ENCODE measurements at places on chromosomes 2 and 18.

DNA sequence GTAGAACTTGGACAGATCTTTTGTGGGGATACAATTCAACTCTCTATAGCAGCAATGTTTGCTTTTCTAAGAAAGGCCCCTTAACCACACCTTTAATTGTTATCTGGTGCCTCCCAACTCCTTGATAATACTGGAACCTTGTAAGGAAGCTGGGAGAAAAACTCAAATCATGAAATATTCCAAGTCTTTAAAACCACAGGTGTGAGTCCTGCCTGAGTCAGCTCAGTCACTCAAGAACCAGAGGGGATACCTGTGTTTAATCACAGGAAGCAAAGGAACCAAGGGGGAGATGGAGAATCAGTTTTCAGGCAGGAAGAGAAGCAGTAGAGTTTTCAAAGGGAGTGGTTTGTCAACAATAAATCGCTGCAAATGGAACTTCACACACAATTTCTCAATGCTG is 159.9 kb downstream of the LAMA3 start:
- DNase-seq = no peak

DNA sequence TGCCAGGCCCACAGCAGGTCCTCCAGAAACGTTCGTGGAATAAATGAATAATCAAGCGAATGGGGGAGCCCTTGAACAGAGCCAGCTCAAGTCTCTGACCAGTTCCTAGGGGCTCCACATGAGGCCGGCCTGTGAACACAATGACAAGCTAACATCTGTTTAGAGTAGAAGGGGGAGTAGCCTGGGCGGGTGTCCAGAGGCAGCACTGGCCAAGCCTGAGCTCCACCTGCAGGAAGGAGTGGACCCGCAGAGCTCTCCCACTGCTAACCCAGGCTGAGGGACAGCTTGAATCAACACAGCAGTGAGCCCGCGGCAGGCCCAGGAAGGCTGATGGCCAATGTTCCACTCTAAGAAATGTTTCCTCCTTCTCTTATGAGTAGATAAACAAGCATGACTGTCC is 234.8 kb upstream of the RAB6C start:
- DNase-seq = peak; percentile 11

DNA sequence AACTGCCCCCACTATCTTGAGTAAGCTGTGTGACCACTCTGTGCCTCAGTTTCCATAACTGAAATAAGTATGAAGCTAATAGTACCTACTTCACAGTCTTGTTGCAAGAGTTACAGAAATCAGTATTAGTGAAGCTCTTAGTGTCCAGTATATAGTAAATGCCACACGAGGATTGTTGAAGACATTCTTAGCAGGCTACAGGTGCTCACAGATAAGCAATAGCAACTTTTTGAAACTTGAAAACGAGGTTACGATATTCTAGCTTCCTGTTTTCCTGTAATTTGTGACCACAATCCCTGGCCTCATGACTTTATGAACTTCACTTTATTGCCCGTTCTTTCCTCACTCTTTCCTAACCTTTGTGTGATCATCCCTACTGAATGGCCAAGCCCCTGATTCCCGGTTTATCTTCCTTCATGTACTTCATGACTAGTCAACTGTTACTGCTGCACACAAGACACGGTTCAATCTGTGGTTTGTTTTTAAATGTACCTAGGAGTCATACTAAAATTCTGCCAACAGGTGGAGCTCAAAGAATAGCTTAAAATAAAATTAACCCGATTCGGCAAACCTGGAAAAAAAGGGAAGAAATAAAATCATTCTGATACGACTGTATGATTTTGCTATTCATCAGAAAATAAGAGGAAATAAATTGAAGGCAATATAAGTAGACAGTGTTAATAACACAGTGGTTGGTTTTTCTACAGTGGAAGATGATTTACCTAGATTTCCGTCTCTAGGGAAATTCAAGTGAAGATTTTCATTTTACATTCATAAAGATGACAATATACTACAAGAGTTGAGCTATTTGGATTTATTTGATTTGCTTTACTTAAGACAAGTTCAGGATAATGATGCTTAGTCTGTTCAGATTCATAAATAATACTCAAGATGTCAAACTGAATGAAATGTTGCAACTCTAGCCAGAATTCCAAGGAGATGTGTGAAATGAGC is 38.1 kb upstream of the STAT1 start:
- no peak for DNase-seq

GRCh38 chr2:26764906-26765305 is 822 bp downstream of the SLC35F6 start:
- no peak for DNase-seq

DNA sequence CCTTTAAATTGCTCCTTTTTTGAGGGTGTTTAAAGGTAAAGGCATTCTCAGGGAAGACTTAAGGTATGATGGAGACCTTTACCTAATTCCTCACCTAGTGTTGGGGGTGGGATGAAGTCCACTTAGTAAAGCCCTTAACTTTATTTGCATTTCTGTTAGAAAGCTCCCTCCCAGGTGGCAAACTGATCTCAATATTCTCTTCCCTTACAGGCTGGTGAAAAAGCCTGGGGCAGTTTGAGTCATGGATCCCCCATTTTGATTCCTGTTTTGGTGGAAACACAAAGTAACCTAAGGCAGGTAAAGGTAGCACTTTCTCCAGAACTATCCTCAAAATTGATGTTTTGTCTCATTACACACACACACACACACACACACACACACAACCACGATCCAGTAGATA is 33.8 kb upstream of the HNRNPA3 start:
- no peak for DNase-seq

GRCh38 chr2:24482251-24482971 is 8.6 kb upstream of the NCOA1 start:
- DNase-seq = no peak

DNA sequence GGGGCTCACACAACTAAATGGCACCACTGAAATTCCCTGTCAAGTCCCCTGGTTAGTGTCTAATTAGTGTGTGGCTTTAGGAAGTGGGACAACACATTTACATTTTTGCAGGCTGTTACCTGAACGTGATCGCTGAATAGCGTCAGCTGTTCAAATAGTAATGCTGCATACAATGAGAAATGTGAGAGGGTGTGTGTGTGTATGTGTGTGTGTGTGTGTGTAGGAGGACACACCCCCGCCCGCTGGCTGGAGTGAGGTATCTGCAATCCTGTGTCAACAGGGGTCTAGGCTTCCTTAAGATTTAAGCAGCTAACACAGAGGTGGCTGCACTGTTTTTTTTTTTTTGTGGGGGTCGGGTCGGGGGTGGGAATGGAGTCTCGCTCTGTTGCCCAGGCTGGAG is 4.8 kb upstream of the LYPD6B start:
- peak; percentile 51 for DNase-seq

GRCh38 chr2:95382192-95382591 is 20.3 kb upstream of the FAHD2A start:
- DNase-seq = no peak

GRCh38 chr2:121336528-121337294 is 51.7 kb upstream of the TFCP2L1 start:
- DNase-seq = no peak

DNA sequence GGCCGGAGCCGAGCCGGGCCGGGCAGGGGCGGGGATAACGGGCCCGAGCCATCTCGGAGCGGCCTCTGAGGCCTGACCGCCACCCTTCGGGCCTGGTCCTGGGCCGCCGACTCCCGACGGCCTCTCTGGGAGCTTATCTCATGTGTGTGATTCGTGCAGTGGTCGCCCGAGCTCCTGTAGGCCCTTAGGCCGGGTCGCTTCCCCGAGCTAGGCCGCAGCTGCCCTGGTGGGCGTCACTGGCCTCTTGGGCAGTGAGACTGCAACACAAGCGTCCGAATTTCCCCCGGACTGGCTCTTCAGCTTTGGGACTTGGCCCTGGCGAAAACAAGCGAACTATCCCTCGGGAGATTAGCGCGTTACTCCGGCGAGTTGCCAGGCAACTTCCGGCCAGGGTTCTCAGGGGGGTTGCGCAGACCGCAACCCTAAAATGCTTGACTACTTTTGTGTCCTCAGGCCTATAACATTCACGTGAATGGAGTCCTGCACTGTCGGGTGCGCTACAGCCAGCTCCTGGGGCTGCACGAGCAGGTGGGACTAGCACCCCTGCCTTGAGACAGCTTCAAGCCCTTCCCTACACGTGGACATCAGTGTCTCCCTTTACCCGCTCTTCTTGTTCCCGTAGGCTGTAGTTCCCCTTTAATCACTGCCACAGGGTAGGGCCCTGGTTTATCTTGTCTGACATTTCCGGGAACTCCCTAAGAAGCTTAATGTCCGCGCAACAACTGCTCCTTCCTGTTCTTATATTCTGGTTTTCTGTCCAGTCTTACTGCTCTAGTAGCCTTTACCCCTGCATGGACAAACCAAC is 602 bp downstream of the SNX17 start:
- no peak for DNase-seq

GRCh38 chr2:69061525-69061924 is 48.5 kb downstream of the ANTXR1 start:
- no peak for DNase-seq

- DNase-seq = no peak
These were observed 273.7 kb upstream of the KYNU start for GRCh38 chr2:142603759-142604158.

DNA sequence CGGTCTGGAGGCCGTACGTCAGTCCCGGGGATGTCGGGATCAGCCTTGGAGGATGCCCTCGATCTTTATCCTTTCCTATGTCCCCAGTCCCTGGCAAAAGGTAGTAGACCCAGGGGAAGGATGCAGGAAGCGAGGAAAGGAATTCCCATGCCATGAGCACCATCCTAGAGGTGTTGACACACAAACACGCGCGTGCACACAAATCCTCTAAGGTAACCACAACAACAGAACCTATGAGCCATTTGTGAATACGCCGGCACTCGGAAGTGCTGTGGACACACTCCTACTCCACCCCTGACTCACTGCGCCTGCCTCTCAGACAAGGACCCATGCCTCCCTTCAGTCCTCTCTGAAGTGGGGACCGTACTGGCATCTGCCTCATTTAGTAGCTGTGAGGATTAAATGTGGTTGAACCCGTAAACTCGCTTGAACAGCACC is 11.3 kb upstream of the MLPH start:
- DNase-seq = no peak

DNA sequence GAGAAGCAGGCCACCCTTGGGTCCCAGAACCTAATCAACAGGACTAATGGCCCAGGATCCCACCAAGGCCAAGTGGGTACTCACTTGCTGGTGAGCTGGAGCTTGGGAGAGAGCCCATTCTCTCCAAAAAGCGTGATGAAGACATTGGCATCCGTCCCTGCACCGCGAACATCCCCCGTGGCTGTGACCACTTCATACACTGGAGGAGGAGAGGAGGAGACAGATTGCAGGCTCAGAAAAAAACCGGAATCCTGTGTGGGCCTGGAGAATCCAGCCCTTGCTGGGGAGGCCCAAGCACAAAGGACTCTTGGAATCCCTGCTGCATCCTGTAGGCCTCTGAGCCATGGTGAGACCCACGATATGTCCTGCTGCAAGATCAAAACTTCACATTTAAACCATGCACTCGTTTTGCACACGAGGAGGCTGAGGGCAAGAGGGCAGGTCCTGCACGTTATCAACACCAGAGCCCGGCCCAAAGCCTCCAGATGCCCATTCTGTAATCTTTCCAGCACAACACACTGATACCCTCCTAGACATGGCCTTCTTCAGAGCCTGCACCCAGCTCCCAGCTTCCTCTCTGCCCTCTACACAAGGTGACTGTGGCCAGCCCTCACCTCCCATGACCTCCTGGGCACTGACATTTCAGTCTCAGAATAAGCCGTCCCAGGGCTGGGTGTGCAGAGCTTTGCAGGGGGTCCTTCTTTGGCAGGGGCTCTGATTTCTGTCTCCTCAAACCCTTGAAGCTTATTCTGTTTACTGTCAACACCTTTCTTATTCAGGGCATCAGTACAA is 7.8 kb downstream of the LOXHD1 start:
- DNase-seq = no peak

DNA sequence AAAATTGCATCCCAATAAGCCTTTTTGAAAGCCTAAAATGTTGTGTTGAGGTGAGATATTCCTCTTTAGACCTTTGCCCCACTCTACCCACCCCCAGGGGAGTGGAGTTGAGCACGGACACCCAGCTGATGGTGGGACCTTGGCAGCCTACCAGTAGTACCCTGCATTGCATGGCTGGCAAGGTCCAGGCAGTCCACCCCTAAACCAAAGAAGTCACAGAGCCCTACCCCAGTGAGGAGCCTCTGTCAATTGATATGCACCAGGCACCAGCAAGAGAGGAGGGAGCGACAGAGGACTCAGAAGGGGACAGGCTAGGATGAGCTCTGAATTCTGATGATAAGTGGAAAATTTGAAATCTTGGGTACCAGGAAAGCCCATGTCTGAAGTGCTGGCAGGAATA is 38.6 kb downstream of the MARCO start:
- DNase-seq = no peak

DNA sequence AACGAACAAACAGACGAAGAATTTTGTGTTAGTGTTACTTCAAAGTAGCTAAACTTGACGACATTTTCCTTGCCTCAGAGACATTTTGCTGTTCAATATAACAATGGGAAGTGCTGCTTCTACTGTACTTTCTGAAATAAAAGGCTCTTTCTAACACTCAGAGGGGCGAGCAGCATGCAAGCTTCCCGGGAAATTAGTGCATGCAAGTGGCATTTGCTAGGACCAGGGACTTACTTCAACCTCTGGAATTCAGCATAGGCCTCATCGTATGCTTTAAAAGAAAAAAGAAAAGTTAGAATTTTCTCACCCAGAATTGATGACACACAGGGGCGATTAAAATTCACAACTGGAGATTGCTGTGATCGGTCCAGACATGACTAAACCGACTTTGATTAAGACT is 62.5 kb upstream of the LPIN2 start:
- DNase-seq = no peak

- no peak for DNase-seq
These were observed 17.6 kb downstream of the NBAS start for GRCh38 chr2:15543541-15543940.

DNA sequence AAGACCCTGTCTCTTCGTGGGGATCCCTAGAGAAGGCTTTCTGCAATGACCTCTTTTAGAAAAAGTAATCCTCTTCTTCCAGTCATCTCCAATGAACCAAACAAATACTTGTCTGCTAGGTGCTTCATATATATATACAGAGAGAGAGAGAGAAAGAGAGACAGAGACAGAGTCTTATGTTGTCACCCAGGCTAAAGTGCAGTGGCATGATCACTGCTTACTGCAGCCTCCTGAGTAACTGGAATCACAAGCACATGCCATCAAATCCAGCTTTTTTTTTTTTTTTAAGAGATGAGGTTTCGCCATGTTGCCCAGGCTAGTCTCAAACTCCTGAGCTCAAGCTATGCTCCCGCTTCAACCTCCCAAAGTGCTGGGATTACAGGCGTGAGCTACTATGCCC is 18.6 kb upstream of the PKDCC start:
- DNase-seq = no peak

Measured in mucosa of gallbladder (tissue), 1 donor.